ENCODE measurements at places on chromosomes 3 and 15. TPM values are rescaled to one million over a fixed set of nuclear protein-coding genes. Genes with fewer than 3 reads are reported as not detected.

- no peak for DNase-seq
Measured at GRCh38 chr15:85558848-85559247, 178.4 kb downstream of the AKAP13 start.

PRICKLE2 gene
- 0.05 TPM for total RNA-seq

- no peak for DNase-seq
Measured at GRCh38 chr3:159668461-159668860, 320.2 kb upstream of the IL12A start.

DNA sequence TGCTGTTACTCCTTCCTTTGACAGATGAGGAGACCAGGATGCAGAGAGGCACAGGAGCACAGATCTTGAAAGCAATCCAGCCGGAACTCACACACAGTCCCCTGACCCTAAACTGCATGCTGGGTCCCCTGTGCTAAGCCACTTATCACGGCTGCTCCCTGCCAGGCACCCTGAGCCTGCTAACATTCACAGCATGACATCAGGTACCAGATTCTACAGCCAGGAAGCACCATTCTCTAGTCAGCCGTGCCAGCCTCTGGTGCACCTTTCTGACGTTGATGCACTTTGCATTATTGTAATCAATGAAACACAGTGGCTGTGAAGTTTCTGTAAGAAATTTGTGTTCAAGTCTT, 247.3 kb downstream of the OCA2 start:
- no peak for DNase-seq

GRCh38 chr3:134055661-134056060, 25.9 kb upstream of the SLCO2A1 start:
- DNase-seq: no peak

CYP8B1 gene
- 0.12 TPM for total RNA-seq

DNA sequence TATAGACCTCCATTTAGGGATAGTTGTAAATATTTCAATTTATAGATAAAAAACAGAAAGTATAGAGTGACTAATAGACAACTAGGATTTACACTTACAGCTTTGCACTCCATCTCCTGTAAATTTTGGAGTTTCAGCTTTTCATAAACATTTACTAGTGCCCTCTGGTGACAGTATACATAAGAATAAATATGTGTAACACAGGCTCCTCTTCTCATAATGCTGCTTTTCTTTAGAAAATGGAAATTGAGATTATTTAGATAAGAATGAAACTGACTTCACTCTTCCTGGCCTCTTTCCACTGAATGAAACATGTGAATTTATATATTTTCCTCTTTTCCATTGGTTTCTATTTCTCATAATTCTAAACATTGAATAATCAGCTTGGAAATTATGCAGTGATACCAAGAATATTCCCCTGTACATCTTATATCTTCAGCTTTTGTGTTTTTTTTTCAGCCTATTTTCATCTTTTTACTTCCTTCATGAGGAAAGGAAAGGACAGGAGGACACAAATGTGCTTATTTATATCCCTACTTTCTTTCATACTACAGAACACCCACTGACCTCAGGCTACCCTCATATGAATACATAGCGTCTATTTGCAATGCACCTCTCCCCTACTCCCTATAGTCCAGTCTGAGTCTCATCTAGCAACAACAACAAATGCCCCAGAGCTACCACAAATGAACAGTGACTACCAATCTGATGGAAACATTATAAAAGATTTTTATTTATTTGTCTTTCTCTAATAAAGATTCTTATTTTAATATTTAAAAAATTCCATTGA, 103.1 kb upstream of the CCDC39 start:
- no peak for DNase-seq
